ENCODE measurements at places on chromosomes 2 and 18. TPM values are rescaled to one million over a fixed set of nuclear protein-coding genes. Genes with fewer than 3 reads are reported as not detected.

The GPAT2 gene
- total RNA-seq = not detected

- DNase-seq = no peak
Measured at GRCh38 chr2:16680781-16681180, 15.1 kb upstream of the CYRIA start.

DNA sequence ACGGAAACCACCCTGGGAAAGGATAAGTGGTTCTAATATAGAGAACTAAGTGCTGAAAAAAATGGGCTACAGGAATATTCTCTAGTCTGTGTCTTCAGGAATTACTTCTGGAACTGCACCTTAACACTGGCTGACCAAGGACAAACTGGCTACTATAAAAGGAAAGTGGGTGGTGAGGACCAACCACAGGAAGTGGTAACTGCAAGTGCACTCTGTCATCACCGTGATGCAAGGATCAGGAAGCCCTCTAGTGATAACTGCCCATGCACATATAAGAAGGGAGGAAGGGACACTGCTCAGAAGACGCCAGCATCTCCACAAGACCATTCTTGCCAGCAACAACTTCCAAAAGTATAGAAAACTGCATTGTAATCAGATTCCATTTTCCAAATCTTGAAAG is 424.4 kb upstream of the RGPD4 start:
- peak; percentile 45 for DNase-seq

GRCh38 chr2:137250401-137250800 is 485.1 kb downstream of the THSD7B start:
- DNase-seq = no peak

DNA sequence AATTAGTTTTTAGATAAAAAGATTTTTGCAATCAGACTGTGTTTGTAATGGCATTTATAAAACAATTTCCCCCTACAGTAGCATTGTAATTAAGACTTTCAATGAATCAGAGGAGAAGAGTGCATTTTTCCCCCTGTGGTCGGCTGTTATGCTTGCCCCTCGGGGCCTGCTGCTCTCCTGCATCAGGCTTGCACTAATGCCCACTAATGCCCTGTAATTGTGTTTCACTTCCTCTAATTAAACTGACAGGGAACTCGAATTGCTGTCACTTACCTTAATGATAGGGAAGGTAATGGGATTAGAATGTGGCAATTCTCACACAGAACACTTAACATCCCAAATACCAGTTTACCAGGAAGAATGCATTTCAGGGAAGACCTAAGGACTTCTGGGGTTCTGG is 61.2 kb upstream of the LRRTM1 start:
- DNase-seq = no peak

DNA sequence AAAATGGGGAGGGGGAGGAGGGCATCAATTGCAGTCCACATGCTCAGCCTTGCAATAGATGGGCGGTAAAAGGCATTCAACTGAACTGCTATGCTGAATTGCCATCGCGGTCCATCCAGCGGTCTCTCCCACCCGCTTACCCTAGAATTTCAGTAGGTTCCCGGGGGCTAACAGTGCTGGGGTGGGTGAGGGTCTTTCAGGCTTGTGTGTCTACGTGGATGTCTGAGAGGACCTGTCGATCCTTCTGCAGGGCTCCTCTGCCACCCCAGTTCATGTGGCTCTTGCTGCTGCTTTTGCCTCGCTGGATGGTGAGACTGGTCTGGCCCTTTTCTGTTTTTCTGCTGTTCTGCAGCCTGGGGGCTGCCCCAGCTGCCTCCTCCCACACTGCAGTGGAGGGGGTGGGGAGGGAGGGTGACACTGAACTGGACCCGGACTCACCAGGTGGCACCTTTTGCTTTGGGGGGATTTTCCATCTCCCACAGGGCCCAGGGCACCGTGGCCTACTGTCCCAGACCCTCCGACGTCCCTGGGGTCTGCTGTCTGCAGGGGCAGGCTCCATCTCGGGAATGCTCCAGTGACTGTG is 14.1 kb downstream of the ACKR3 start:
- DNase-seq = no peak

The OR6B2 gene
- total RNA-seq = not detected

DNA sequence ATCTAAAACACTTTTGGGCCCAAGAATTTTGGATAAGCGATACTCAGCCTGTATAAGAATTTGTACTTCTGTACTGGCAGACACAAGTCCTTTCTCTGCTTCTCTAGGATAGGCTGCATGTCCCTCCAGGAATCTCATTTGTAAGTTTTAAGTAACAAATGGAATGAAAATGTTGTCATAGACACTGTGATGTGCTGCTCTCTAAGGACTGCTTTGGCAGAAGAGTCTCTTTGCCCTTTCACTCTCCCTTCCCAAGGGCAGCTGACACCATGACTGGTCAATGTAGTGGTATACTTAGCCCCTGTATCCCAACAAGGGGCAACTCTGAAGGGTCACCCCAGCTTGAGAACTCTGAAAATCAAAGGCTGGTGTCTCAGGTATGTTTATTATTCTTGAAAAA is 27.3 kb downstream of the PLA2R1 start:
- no peak for DNase-seq

The ITM2C gene
- total RNA-seq = 52.0 TPM

DNA sequence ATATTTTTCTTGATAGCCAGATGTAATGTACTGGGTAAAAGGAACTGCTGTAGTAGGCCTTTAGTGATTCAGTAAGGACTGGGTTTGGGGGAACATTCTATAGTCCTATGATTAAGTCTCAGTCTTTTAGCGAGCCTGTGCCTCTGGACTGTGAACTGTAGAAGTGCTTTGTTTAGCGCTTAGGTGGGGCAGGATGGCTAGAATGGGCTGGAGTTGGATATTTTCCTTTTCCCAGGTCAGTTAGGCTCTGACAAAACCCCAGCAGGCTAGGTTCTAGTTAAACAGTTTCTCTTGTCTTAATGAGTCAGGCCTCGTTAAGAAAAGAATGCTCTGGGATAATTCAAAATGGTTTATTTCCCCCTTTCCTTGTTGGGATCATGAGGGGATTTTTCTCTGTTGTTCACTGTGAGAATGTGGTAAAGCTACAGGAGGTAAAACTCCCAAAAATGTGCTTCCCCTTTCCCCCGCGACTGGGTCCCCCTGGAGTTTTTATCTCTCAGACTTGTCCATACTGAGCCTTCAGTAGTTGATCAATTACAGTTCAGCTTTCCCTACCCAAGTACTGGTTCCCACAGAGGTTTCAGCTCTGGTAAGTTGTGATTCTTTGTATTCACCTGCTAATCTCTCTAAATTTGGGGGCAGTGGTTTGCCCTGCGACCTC is 31.5 kb downstream of the EHBP1 start:
- DNase-seq = no peak

The FER1L5 gene
- total RNA-seq = 0.10 TPM

DNA sequence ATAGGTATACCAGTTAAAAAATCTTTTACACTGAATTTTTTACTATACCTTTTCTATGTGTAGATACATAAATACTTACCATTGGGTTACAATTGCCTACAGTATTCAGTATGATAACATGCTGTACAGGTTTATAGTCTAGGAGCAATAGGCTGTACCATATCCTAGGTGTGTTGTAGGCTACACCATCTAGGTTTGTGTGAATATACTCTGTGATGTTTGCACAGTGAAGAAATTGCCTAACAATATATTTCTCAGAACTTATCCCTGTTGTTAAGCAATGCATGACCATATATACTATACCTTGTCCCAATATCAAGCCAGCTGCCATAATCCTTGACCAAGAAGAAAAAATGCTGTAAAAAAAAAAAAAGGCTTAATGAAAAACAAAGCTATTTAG is 114.5 kb downstream of the PIGN start:
- DNase-seq = no peak

DNA sequence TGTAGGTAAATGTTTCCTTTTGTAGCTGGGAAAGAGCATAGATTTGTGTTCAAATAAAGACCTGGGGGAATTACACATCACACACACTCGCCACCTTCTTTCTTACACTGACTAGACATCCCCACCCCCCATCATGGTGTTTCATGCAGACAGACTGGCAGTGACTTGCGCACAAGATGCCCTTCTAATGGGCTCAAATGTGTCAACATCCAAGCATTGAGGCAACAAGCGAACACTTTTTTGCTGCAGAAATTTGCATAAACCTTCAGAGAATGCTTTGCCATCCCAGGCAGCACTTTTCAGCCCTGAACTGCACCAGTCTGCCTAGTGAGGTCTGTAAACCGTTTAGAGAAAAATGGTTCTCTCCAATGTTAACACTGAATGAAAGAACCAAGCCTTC is 4.5 kb downstream of the HOXD8 start:
- no peak for DNase-seq

The PIKFYVE gene
- total RNA-seq = 29.2 TPM

DNA sequence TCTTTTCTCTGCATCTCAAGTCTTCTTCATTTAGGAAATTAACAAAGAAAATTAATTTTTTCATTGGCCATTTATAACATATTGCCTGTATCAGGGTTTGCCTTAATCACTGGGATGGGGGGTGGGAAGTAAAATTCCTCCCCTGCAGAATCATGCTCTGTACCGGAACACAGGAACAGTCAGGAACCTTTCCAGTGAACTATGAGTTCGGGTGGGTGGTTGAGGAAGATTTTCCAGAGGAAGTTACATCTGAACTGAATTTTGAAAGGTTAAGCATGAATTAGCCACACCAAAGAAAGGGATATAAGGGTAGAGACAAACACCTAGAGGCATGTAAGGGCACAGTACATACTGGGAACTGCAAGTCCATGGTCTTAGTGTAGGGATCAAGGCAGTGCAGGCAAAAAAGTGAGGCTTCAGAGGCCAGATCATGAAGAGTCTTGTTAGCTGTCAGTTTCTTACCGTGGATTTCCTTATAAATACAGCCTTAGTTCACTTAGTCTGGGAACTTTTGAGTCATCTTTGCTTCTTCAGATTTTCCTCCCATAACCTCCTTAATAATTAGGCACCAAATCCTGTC is 55.6 kb downstream of the FAM117B start:
- DNase-seq = no peak

The PDE1A gene
- total RNA-seq = 1.4 TPM

The CNDP2 gene
- 59.9 TPM for total RNA-seq

DNA sequence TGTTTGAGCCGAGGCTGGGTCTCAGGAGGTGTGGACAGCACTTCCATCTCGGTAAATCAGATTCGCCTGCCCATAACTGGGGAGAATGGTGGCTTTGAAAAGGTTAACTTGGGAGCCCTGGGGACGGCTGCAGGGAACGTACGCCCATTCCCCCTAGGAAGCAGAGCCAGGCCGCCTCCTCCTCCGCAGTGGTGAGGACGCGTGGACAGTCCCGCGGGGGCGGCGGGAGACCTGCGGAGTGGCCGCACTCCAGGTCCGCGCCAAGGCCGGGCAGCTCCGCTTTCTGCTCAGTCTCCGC is 845 bp upstream of the MYCN start:
- DNase-seq = no peak

GRCh38 chr2:112108178-112108832 is 29.9 kb upstream of the FBLN7 start:
- no peak for DNase-seq

The DPY30 gene
- 178 TPM for total RNA-seq

- DNase-seq = no peak
Measured at GRCh38 chr18:627231-627630, 30.2 kb upstream of the TYMS start.

- no peak for DNase-seq
Measured at GRCh38 chr18:73669297-73669696, 478.3 kb downstream of the FBXO15 start.

The KCNK3 gene
- total RNA-seq = 0.05 TPM

DNA sequence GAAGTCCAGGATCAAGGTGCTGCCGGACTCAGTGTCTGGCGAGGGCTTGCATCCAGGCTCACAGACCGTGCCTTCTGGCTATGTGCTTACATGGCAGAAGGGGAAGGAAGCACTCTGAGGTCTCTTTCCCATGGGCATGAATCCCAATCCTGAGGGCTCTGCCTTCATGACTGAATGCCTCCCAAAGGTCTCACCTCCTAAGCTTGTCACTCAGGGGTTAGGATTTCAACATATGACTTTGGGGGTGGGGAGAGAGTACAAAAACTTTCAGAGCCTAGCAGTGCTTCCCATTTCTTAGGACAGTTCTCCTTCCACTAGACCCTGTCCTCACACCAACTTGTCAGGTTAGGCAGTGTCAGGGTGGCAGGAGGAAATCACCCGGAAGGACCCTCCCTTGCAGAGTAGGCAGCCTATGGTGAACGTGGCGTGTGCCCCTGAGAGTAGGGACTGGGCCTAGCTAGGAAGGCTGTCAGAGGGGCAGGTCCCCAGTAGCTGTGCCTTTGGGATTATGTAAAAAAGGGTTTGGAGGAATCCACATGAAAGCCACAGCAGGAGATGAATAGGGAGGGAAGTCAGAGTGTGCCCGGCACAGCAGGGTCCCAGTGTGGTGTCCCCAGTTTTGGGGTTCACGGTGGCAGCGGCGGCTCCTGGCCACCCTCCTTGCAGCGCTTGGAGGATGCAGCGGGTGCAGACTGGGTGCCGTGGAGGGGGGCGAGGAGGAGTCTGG is 233.3 kb downstream of the LDLRAD4 start:
- DNase-seq = no peak

- DNase-seq = no peak
Measured at GRCh38 chr2:221741496-221742211, 169.6 kb upstream of the EPHA4 start.

GRCh38 chr18:73366713-73367112 is 498.9 kb upstream of the NETO1 start:
- DNase-seq = no peak

DNA sequence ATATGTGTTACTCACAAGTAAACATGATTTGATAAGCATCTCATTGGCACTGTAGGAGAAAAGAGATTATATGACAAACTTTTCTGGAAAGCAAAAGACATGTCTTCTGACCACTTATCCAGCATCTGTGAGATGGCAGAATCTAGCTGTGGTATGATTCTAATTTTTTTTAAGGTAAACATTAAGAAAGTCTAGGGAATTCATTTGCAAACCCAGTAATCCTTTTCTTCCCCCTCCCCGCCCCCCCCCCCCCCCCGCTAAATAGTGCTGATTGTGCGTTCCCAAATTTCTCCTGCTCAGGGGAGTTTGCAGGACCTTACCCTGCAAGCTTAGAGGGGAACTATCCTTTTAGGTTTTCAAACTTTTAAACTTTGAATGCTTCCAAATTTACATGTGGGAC is 12.1 kb downstream of the MRPL44 start:
- DNase-seq = no peak

- peak; percentile 38 for DNase-seq
Measured at GRCh38 chr18:23228102-23229061, 93.1 kb downstream of the CABLES1 start.

- DNase-seq = no peak
Measured at GRCh38 chr2:173483137-173483536, 128.5 kb downstream of the CDCA7 start.

The TSPYL6 gene
- not detected for total RNA-seq

GRCh38 chr2:107698861-107699260 is 127.8 kb upstream of the RGPD4 start:
- no peak for DNase-seq

DNA sequence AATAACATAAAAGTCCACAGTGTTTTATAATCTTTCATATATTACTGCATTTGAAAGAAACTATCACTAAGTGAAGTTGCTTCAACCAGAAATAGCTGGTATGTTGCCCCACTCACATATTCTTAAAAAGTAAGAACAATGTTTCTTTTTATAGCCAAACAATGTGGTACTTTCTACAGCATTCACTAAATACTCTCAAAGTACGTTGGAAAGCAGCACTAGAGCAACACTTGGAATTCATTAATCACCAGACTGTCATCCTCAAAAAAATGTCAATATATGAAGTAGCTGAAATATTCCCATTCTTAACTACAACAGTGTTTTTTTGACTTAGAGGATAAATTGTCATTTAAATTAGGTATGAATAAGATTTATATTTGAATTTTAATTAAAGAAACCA is 32.8 kb downstream of the COBLL1 start:
- DNase-seq = no peak
